H4 (cell line): ENCODE measurements at places on chromosomes 4 and X. TPM values are rescaled to one million over a fixed set of nuclear protein-coding genes. Genes with fewer than 3 reads are reported as not detected.

Gene CACNA1F
- total RNA-seq: not detected in 2 replicates

Gene ARHGAP36
- 0.27 and 0.46 TPM in 2 replicates for total RNA-seq

GRCh38 chrX:9390693-9391368 lies 74.0 kb upstream of the TBL1X start:
- no peak for DNase-seq

- no peak for DNase-seq
Measured at GRCh38 chr4:78749258-78749971, 26.7 kb upstream of the BMP2K start.

- DNase-seq: no peak
Measured at GRCh38 chr4:129821963-129822362, 726.0 kb downstream of the C4orf33 start.
